ENCODE measurements at places on chromosomes 3 and 15.
A peak's percentile ranks its signal among the peaks of the same experiment; 100 is the strongest.

GRCh38 chr3:50519471-50520089 is 16.1 kb upstream of the CACNA2D2 start:
- no peak for DNase-seq

GRCh38 chr15:76075046-76075445 is 15.3 kb downstream of the TMEM266 start:
- DNase-seq, result no peak

GRCh38 chr3:71641674-71642073 is 58.1 kb upstream of the FOXP1 start:
- no peak for DNase-seq

- DNase-seq, result no peak
Observed at GRCh38 chr15:57479005-57479404, 102.7 kb downstream of the CGNL1 start.

GRCh38 chr15:62712455-62712839 is 330.1 kb upstream of the TPM1 start:
- DNase-seq, result no peak

GRCh38 chr15:101048176-101048575 is 129.0 kb downstream of the LRRK1 start:
- no peak for DNase-seq

DNA sequence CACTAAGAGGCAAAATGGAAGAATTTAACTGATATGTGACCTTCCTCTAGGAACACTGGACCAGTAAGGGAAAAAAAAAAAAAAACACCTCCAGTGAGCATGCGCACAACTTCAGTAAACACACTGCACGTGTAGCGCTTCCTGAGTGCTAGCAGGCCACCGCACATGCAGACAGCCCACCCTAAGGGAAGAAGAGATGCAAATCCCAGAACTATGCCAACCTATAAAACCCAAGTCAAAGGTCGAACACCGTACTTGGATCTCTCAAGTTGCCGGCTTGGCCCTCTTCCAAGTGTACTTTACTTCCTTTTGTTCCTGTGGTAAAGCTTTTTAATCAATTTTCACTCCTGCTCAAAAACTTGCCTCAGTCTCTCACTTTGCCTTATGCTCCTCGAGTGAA is 64.5 kb upstream of the CADPS start:
- no peak for DNase-seq

- no peak for DNase-seq
Observed at GRCh38 chr3:13277196-13277813, 142.8 kb downstream of the NUP210 start.

GRCh38 chr3:149462581-149463011 is 11.9 kb upstream of the TM4SF4 start:
- DNase-seq, result no peak

DNA sequence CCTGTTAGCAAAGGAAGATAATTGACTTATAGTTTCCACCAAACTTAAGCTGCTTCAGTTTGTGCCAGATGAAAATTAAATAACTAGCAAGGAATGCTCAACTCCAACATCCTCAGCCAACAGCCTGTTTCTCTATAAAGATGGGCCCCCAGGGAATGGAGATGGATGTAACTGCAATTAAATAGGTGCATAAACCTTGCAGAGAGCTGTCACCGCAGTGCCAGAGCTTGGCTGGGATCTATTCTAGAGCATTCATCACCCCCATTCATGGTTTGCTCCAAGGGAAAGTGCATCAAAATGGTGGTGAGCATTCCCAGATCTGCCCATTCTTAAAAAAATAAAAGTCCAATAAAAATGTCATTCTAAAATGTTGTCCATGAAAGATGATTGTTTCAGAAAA is 19.7 kb upstream of the RORA start:
- DNase-seq, result no peak

GRCh38 chr3:38210141-38210757 is 44.9 kb downstream of the OXSR1 start:
- no peak for DNase-seq

DNA sequence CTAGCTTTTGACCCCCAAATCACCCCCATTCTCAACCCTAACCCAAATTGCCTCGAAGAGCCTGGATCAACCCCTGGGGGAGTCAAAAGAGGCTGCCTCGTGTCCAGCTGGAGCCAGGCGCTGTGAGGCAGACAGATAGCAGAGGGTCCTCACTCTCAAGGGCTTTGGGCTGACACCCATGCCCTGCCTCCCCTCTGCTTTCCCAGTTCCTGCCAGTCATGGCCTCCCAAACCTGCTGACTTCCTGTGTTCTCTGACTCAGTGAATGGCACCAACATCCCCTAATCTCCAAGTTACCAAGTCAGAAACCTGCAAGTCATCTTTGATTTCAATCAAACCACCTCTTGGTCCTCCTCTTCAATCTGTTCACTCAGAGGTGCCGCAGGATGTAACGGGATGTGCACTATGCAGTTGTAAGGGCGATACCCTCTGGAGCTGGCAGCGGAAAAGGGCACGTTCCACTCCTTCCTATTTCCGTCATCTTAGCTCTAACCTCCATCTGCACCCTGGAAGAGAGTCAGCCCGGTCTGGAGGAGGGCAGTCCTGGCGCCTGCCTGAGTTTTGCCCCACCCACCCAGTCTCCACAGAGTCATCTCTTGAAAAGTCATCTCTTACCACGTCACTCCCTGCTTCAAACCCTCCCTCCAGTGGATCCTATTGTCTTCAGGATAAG is 52.4 kb upstream of the FAM174B start:
- no peak for DNase-seq

DNA sequence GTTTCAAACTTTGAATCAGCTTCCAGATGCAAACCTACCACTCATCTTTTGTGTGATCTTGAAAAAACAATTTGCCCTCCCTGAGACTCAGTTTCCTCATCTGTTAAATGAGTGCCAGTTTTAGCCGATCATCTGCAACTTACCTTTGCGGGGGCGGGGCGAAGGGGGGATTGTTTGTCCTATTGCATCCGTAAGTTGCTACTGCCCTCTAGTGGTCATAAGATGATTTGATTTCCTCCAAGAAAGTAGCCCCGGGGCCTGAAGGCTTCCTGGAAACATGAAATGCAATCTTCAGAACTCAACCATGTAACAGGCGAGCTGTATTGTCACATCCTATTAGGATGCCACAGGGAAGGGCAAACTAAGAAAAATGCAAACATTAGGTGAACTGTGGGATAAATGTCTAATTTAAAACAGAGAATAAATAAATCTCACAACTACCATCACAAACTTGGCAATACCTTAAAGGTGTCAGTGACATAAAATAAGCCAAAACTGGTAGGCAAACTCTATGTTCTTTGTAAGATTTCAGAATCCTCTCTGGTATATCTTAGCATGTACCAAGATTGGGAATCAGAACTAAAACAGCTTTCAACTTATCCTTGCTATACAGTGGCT is 63.5 kb upstream of the CLDN18 start:
- DNase-seq, result peak; percentile 5

- DNase-seq, result no peak
Observed at GRCh38 chr3:193148688-193149473, 92.1 kb upstream of the PLAAT1 start.

DNA sequence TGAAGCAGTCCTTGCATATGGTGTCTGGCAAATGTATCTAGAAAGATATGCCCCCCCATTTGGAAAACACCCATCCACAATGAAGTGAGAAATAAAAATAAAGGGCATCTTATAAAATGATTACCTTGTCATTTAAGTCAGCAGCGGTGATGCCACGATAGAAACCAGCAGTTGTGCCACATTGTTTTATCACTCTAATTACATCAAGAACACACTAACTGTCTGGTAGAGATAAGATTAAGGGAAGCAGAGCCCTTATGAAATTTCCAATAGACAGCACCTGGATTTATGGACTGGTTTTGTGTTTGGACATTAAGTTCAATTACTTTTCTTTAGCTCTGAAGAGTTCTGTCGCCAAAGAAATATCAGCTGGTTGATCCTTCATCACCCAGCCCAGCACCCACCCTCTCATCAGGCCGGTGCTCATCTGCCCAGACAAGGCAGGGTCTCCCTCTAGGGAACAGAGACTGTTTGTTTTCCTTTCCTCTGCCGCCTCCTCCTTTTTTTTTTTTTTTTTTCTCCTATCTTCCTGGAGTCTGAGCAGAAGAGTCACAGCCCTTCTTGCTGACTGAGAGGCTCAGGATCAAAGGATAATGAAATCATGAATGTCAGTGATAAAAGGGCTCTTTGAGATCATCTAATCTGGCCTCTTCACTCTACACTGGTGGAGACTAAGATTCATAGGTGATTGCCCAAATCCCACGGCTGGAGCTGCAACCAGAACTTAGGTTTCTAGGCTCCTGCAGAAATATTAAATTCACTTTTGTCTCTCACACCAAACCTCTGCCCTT is 464.1 kb downstream of the NTRK3 start:
- no peak for DNase-seq

GRCh38 chr3:134378384-134378783 is 4.1 kb upstream of the AMOTL2 start:
- no peak for DNase-seq

- no peak for DNase-seq
Observed at GRCh38 chr3:172036541-172037215, 2.7 kb upstream of the FNDC3B start.

DNA sequence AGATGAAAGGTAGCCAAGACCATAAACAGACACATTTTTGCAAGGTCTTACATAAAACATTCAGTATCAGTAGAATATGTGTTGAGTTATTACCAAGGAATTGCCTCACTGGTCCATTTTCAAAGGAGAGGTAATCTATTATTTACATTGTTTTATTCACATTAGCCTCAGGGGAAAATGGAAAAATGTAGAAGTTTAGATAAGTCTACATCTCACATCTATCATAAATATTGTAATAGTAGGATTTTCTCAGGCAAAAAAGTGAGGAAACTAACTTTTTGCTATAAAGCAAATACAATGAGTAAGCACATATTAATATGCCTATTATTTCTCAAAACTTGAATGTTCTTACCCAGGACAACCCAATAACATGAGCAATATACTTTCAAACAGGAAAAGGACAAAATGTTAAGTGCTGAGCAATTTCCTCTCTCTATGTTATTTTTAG is 184.6 kb upstream of the AGTR1 start:
- no peak for DNase-seq

DNA sequence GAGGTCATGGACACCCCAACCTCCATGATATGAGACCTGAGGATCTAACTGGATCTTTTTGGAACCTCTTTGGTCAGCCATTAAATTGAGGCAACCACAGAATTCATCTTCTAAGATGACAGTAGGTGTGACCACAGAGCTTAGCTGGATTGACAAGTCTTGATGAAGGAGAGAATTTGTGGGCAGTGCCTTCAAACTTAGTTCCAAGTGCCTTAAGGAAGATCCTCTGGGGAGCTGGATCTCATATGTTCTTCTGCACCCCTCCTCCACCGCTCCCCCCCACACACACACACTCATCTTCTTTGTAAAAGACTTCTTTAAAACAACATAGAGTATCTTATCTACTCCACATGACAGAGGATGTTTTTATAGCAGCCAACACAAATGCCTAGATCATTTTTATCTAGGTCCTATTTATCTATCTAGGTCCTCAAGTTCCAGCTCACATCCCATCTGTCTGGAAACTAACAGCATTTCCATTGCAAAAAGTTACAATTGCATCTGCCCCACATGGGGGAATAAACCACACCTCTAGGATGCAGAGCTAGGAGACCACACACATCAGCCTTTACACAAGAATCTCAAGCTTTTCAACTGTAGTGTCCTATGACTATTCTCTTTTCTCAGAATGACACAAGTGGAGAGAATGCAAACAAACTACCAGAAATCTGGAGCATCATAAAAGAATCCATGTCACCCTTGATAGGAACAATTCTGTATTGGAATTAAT is 37.4 kb downstream of the WWTR1 start:
- DNase-seq, result no peak

All from NCI-H1436 treated with DMSO at 0.1 percent for 48 hours (cell line).